ENCODE measurements at places on chromosomes 13 and 19.

GRCh38 chr19:1825909-1826556, 14.0 kb upstream of the ATP8B3 start:
- peak; percentile 77 for DNase-seq

- peak; percentile 85 for DNase-seq
These were observed 142.0 kb downstream of the ZNF737 start for GRCh38 chr19:20423381-20424197.

- DNase-seq: no peak
These were observed 87.2 kb upstream of the TNFSF11 start for GRCh38 chr13:42486711-42487198.

DNA sequence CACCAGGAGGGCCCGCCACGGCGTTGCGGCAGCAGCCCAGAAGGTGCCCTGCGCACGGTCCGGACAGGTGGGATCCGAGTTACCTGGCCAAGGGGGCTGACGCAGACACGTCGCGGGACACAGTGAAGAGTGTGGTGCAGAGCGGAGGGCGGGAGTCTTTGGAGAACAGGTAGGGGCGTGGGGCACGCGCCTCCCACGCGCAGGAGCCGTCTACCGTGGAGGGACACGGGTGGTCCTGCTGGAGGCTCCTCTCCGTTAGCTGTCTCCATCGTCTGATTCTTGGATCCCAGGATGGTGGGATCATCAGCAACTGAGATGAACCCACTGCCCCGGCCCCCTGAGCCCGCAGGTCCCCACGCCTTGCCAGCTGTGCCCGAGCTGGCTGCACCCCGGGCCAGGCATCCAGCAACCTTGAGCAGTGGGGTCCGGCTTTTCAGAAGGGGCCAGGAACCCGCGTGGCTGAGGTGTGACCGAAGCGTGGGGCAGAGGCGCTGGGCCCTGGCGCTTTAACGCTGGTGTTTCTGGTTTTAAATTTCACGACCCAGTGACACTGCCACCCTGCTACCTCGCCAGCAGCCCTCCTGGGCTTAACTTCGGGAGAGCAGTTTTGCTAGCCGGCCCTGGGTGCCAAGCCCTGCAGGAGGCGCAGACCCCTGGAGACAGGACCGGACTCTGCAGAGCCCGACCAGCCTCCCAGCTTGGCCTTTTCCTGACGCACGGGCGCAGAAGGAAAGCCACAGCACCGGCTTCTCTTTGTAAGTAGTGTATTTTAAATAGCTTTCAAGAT, 7.3 kb downstream of the FGF22 start:
- DNase-seq: no peak

GRCh38 chr13:103788061-103788652, 721.9 kb upstream of the SLC10A2 start:
- DNase-seq: no peak

Data from DMS53 (cell line).